Islet precursor cell (in vitro differentiated cells): ENCODE measurements at places on chromosomes 5 and 9.
A peak's percentile ranks its signal among the peaks of the same experiment; 100 is the strongest.

DNA sequence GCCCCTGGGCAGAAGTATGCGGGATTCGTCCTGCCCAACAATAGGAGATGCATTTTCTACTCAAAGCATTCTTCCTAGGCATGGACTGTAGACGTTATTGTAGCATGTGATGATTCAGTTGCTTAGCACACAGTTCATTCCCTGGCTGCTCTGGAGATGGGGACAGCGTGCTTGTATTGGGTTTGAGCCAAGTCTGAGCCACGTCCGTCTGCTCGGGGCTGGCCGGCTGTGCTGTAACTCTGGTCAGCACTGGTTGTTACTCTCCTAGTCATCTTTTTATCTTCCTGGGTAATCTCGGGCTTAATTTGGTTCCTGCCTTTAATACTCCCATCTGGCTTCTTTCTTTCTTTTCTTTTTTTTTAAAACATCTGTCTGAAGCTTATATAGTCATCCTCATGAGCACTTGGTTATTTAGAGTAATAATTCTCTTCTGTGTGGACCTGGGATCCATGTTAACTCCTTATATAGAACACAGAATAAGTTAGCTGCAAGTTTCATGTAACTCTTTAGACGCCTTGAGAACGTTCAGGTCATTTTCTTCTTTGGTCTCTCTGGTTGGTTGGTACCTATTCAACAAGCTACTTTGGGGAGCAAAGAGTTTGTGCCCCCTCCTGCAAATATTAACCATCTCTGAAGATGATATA, 118.8 kb upstream of the RPS23 start:
- DNase-seq = peak; percentile 80

DNA sequence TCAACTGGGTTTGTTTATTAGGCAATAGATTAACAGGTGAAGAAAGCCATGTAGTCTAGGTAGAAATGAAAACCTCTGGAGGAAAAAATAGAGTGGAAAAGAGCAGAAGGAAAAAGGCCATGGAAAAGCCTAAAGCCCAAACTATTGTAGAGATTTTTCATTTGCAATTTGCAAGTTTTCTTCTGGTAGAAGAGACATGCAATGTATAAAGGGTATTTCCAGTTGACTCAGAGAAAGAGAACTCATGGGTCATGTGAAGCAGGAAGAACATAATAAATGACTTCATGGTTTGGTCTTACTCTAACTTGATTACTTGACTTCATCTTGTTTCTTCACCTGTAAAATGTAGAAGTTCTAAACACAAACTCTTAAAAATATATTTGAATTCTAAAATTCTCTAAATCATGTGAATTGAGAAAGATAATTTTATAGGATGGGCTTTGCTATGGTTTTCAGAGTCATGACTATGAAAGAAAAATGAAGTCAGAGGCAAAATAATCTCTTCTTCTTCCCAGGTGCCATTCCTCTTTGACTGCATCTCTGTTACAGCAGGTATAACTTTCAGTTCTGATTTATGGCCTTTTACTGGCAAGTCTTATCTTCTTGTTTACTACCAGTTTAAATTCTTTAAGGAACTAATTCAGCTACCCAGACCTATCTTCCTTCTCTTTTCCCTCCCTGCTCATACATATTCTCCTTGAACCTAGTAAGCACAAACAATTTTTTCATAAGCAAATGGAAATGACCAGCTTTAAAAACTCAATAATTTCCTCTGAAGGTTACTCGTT, 47.7 kb upstream of the TMC1 start:
- DNase-seq = no peak

GRCh38 chr5:62584391-62584790, 5.8 kb downstream of the LRRC70 start:
- DNase-seq = no peak

- DNase-seq = no peak
Measured at GRCh38 chr5:168951356-168951755, 349.6 kb downstream of the SLIT3 start.

DNA sequence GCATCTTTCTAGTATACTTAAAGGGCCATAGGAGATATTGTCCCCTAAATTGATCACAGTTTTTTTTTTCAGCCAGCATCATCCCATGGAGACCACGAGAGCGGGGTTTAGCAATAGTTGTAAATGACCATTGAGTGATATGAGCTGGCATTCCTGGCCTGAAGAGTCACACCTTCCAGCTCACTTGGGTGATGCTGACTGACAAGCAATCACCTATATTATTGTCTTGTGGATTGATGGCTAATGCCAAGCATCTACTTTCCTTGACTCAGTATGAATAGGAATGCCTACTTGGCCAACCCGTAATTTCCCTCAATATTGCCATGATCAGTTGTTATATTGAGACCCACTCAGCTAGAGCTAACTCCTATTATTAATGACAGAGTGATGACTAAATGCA, 70.5 kb downstream of the ADAMTSL1 start:
- DNase-seq = no peak

DNA sequence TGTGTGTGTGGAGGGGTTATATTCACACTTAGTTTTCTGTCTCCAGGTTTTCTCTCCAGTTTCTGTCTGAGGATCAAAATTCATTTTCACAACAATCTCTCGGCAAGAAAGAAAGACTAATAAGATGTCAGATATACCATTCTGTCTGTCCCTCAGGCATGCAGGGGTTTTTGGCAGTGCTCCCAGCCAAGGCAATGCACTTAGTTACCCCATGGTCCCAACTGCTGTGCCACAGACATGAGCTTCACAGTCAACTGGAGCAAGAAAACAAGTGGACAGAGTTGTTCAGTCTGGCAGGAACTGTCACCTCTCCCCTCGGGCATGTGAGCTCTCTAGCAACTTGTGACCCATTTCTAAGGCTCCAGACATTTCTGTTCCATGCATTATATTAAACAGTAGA, 101.7 kb upstream of the LHFPL2 start:
- no peak for DNase-seq

- DNase-seq = no peak
Measured at GRCh38 chr9:98150164-98150563, 31.1 kb upstream of the TRIM14 start.

DNA sequence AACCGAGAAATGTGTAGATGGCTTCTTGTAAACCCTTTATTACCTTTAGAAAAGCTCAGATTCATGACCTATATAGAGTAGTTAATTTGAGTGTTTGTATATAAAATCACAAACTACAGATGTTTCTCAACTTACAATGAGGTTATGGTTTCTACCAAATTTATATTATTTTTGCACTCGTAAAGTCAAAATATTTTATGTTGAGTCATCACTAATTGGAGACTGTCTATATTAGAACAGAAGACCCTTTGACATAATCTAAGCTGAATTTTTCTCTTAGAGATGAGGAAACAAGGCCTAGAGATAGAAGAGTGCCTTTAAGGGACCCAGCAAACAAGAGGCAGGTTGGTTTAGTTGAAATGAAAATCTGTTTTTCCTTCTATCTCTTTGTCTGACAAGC, 20.0 kb upstream of the NMUR2 start:
- no peak for DNase-seq

GRCh38 chr5:142826741-142827492, 56.7 kb downstream of the ARHGAP26 start:
- DNase-seq = no peak

- no peak for DNase-seq
Measured at GRCh38 chr5:130571076-130571475, 594.0 kb downstream of the HINT1 start.

DNA sequence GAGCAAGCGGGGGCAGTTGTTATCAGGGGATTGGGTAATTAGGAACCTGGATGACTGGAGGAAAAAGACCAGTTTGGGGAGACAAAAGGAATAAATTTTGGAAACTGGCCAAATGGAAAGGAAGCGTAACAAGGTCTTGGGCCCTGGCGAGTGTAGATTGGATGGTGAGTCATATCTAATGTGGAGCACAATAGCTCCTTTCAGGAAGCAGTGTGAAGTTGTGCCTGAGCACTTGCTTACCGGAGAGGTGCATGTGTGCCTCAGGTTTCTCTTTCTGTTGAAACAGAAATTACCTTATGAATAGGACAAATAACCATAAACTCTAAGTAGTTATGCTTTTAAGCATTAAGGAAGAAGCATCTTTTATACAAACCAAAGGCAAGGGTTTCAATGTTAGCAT, 176.4 kb downstream of the KIF4B start:
- peak; percentile 59 for DNase-seq

GRCh38 chr9:107932601-107933000, 443.0 kb upstream of the KLF4 start:
- DNase-seq = no peak

DNA sequence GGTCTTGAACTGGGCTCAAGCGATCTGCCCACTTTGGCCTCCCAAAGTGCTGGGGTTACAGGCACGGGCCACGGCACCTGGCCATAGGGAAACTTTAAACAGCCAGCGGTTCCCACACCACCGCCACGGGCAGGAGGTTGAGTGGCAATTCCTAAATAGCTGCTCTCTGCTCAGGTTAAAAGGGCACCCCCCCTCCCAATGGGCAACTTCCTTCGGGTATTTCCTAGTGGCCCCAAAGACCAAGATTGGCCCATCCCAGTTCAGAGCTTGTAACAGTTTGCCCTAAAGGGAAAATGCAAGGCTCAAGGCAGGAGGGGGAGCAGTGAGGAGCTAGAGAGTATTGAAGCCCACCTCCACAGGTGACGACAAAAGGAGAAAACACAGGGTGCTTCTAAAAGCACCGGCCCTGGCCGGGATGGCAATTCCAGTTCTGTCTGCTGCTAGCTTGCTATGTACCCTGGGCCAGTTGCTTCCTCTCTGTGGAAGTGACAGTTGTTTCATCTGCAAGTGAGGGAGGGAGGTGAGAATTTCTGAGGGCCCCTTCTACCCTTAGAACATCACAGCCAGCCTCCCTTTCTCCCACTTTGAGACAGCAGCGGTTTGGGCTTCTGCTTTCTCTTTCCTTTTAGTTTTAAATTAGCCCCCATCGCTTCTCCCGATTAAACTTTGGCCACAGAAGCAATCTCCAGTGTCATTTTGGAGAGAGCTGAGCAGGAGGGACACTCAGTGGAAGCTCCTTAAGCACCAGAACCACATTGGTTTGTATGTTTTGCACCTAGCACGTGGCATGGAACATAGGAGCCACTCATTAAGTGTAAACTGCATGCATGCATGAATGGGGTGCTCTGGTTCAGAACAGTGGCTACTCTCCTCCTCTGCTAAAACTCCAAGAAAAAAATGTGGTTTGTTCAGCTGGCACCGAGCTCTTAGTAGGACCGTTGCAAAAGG, 17.3 kb upstream of the TNIP1 start:
- no peak for DNase-seq

GRCh38 chr9:122845116-122845515, 16.7 kb upstream of the PDCL start:
- no peak for DNase-seq

DNA sequence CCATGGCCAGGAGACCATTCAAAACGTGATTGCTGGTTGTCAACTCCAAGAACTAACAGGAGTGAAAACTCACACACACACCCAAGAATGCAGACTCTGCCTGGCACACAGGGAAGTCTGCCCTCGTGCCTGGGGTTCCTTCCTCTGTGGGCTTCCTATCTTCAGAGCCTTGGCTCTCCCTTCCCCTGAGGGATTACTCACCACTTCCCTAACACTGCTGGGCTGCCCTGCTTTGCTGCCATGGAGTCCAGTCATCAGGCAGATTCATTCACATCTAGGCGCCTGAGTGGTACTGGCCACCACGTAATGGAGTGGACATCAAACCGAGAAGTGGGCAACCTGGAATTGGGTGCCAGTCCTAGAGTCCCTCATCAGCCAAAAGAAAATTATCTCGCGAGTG, 76.4 kb upstream of the PRSS3 start:
- no peak for DNase-seq

GRCh38 chr5:122996091-122996490, 40.4 kb downstream of the PPIC start:
- DNase-seq = no peak

DNA sequence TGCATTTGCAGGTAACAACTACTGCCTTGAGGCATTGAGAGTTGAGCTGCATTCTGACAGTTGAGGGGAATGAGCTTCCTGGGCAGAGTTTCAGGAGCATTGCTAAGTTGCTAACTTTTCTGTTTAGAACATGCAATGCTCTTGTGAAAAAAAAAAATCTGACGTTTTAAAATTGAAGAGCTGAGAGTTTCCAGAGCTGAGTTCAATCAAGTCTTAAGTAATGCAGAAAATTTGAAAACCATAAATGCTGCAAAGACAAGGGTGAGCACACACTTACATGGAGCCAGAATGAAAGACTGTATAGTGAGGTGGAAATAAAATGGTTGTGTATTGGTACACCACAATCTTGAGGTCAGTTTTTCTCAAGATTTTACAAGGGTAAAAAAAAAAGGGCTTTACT, 166.0 kb downstream of the GABRB2 start:
- DNase-seq = no peak

DNA sequence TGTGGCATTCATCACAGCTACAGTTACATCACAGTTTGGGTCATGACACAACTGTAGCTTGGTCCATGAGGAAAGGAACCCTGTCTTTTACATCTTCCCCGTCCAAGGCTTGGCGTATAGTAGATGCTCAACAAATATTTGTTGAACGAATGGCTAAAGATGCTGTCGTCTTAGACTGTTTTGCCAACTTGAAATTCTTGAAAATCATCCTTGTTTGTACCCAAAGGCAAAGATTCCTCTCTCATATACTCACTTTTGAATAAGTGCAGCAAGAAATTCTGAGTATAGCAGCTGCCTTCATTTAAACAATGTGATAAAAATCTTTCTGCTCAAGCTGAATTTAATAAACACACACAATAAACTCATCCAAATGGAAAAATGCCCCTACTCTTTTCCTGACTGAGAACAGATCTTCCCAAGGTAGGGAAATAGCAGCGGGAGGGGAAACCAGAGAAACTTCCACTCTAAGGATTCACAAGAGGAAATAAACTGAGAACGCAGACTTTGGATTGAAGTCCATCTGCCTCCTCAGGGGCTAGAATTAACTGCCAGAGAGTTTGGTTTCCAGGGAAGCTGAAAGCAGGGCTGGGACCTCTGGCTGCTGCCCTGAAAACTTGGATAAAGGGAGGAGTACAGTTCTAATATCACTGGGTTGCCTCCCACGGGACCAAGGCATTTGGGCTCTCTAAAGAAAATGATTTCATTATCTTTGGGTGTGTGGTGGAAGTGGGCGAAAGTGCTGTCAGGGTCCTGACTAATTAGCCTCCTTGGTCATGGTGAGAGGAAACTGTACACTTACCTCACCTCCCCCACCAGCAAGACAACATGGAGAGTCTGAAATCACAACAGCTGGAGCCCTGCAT, 99.1 kb downstream of the DPYSL3 start:
- DNase-seq = no peak

DNA sequence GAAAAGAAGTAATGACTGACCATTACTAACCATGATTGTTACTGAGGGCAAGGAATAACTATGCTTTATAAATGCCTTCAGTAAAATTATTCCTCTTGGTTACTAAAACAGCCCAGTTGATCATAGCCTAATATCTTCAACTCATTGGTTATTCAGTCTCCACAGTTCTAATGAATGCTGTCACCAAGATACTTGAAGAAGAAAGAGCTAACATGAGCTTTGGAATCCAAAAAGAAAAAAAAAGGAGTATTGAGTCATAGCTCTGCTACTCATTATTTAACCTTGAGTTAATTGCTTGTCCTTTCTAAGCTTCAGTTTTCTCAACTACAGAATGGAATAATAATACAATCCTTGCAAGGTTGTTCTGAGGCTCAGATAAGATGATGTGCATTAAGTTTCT, 187.7 kb downstream of the BRINP1 start:
- no peak for DNase-seq
